ENCODE measurements at places on chromosomes 5 and 9.

DNA sequence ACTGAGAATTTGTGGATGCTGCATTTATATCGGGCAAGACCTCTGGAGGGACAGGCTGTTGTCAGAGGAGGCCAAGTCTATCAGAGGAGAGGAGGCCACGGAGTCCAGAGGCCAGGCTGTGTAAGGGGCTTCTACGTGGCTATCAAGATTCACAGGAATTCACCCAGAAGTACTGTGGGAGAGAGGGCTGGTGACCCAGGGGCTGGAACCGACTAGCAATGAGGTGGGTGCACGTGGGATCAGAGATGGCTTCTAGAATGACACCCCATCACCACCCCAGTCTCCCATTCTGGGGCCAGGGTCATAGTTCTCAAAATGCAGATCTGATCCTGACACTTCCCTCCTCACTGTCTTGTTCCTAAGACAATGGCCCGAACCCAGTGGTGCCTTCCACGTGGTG lies 61.2 kb upstream of the PHYKPL start:
- no peak for DNase-seq

DNA sequence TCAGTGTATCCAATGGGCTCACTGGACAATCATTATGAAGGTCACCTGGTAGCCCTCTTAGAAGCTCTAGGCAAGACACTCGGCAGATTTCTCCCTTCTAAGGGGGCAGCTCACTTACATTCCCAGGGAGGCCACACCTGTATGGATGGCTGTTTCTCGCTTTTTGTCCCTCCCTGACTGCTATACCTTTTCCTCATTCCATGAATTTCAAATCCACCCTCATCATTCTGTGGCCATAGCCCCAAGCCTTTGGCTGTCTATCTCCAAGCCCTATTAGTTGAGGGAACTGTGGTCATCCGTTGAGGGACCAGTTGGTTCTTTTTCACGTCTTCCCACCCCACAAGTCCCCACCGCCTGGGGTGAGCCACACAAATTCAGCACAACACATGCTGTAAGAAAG lies 85.0 kb upstream of the RARS1 start:
- no peak for DNase-seq

- DNase-seq: peak; percentile 60
Measured at GRCh38 chr5:140575309-140575708, 10.7 kb downstream of the SLC35A4 start.

DNA sequence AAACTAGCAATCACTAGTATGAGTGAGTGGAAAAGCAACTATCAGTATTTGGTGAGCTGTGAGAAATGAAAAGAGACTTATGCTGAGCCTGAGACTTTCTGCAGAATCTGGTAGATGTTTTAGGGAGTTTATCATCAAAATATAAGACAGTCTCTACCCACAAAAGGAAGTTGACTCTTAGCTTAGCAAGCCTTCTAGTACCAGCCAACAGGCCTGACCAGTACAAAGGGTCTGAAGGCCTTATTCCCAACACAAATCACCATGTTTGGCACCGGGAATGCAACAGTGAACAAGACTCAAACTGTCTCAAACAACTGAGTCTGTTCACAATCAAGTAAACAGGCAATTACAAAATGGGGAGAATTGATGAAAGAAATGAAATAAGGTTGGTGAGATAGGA lies 244.4 kb downstream of the CWC27 start:
- no peak for DNase-seq

DNA sequence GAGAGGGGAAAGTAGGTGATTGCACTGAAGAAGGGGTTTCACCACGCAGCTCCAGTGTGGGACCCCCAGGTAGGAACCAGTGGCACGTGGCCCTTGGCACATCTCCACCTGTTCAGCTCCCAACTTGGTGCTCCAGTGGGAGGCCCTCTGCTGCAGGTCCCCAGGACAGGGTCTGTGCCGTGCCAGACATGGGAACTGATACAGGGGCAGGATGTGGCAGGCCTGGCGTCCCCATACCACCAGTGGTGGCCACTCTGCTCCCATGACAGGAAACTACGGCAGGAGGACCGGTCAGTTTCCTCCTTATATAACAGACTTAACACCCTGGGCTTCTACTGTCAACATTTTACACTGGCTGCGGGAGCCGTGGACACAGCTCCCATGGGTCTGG lies 67.3 kb downstream of the PSMB7 start:
- DNase-seq: peak; percentile 8

DNA sequence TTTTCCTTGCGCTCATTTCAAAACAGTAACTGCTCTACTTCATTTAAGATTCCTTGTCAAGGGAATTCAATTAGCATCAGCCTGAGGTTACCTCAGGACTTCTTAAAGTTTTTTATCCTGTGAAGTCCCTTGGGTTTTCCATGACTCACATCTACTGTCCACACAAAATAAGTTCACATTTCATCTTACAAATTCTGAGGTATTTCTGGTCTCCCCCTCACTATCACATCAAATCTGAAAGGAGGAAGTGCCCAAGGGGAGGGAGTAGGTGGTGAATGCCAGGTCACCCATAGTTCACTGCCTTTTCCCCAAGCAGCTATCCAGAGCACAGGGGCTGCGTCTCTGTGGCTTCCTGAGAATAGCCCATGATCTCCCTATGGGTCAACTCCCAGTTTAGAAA lies 227.1 kb upstream of the NREP start:
- no peak for DNase-seq

DNA sequence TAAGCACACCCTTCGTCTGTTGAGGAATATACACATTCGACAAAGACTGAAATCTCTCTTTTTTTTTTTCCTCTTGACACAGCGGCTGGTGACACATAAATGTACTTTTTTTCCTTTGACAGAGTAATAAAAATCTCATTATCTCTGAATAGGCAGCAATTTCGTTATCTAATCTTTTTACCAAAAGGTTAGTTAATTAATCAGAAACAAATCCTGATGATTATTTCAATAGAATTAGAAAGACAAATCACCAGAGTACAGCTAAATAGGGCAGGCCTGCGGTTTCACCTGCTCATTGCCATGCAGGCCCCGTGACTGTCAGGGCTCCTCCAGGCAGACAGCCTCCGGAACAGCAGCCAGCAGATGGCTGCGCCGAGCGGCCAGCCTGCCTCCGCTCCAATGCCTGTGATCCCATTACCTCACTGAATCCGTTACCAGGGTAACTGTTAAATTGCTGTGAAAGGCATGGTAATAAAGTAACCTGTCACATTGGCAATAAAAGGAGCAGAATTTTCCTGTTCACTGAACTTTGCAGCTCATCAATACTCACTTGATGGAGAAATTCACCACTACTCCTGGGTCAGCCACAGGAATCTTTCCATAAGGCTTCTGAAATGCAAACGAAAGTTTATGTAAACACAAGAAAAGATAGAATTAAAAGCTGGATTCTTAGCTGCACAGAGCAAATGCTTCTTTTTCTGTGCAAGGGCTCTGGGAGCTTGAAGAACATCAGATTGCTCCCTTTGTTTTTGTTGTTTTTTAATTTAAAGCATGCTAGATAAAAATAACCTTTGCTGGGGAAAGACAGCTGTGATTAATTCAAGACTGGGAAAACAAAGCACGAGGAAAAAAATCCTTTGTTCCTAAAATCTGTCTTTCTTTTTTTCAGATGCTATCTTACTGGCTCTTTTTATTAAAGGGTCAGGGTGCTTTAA lies 666.4 kb upstream of the ZNF608 start:
- DNase-seq: peak; percentile 94

DNA sequence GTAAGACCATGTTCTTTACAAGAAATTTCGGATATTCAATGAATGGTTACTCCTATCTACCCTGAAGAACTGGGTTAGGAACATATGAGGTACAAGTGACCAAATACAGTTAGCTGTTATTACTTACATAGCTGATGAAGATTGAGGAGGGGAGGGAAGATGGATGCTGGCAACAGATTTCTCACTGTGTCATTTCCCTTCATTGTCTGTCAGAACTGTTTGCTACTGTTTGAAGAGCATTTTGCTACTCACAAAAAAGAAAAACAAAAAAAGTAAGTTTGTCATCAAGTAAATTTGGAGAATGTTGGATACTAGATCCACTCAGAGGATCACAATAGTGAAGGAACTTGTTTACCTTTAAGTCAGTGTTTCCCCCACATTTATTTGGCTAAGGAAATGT lies 53.7 kb downstream of the ENC1 start:
- no peak for DNase-seq
